ENCODE measurements at places on chromosomes 1 and 21.
A peak's percentile ranks its signal among the peaks of the same experiment; 100 is the strongest.

DNA sequence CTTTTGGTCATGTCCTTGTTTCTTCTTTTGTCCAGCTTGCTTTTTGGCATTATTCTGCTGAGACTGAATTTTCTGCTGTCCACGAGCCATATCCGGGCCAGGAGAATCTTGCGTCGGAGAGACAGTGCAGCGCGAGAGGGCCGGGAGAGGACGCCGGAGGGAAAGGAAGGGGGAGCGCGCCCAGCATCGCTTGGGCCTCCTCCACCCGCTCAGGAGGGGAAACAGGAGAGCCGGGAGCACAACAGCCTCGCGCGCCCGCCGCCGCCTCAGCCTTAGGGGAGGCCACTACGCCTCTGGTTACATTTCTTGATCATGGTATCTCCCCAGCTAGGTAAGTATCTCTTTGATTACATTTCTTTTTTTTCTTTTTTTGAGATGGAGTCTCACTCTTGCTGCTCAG lies 7.4 kb upstream of the DEGS1 start:
- no peak for DNase-seq

DNA sequence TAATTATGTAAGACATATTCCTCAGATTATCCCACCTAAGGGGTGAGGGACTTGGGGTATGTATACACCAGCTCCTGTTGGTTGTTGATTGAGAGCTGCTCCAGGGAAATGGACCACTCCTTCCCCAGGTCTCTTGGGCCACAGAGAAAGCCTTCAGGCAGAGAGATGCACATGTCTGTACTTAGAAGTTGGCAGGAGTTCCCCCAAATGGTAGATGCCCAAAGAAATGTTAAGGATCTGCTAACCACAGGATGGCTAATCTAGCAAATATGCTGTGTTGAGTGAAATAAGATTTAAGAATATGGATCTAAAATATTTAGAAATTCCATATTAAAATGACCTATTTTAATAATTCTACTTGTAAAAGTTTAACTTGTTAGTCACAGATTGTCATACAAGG lies 100.8 kb upstream of the DNAH14 start:
- no peak for DNase-seq

DNA sequence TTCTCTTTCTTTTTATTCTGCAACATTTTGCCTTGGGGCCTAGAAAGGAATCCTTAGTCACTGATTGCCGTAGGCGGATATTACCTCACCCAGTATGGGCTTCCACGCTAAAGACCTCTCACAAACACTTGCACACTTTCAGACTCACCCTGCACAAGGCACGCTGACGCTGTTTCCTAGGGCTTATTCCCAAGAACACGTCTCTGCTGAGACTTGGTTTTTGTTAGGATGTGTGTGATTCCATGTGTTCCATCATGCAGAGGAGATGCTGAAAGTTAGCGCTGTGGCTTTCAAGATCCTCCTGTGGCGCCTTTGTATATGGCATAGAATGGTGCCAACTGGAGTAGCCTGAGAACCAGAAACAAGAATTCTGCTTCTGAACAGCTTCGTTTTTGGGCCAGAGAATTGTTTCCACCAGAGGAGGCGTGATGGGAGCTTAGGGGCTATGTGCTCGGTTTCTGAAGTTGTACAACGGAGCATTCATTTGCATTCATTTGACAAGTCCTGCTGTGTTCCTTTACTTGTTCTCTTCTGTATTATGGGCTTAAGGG lies 297.0 kb downstream of the DISC1 start:
- DNase-seq = no peak

DNA sequence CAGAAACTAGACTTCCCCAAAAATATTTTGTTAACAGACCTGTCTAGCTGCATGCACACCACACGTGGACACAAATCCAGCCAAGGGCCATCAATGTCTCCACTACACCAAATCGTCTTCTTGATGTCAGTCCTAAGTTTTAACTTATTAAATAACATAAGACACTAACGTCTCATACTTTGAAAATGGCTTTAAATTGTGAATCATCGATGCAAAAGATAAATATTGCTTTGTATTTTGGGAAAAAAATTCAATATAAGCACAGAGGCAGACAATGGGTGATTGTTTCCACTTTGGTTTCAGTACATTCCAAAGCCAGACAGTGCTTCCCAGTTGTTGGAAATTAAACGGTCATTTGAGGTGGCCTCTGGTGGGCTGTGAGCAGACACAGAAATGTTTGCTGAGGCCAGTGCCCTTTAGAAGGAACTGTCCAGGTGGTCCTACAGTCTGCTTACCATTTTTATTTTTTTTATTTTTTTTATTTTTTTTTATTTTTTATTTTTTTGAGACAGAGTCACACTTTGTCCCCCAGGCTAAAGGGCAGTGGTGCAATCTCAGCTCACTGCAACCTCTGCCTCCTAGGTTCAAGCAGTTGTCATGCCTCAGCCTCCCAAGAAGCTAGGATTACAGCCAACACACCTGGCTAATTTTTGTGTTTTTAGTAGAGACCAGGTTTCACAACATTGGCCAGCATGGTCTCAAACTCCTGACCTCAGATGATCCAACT lies 1.8 kb upstream of the KIAA2013 start:
- no peak for DNase-seq

GRCh38 chr1:150650193-150650592 lies 20.8 kb upstream of the ENSA start:
- no peak for DNase-seq

GRCh38 chr1:85137660-85138059 lies 63.2 kb downstream of the SYDE2 start:
- DNase-seq = no peak

DNA sequence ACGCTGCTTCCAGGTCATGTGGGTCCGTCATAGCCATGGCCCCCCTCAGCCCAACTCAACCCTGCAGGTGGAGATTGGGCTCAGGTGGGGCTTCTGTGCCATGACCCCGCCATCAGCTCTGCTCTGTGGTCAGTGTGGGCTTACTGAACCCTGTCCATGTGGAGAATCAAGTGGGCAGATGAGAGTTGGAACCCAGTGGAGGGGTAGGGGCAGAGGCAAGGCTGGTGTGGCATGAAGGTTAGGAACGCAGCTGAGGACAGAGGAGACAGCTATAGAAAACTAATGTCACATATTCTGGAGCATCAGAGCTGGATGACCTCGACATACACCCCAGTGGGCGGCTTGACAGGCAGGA lies 355.9 kb downstream of the PTPRU start:
- no peak for DNase-seq

- no peak for DNase-seq
These were observed 390.9 kb downstream of the KCNH1 start for GRCh38 chr1:210743038-210743437.

DNA sequence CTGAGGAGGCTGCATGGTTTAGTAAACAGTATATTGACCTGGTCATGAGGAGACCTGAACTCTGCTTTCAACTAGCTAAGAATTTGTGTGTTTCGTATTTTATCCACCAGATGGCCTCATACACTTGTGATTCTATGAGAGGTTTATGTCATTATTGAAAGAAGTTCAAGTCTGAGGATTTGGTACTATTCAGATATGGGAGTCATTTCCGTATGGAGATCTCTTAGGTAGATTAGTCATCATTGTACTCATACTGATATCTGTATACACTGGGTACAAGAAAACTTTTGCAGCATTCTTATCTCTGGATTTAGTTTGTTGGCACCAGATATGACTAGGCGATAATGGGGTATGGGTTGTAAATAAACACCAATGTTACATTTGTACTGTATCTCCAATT lies 26.6 kb downstream of the ATF6 start:
- DNase-seq = peak; percentile 62

- no peak for DNase-seq
These were observed 273.8 kb downstream of the PTBP2 start for GRCh38 chr1:96995351-96995750.

DNA sequence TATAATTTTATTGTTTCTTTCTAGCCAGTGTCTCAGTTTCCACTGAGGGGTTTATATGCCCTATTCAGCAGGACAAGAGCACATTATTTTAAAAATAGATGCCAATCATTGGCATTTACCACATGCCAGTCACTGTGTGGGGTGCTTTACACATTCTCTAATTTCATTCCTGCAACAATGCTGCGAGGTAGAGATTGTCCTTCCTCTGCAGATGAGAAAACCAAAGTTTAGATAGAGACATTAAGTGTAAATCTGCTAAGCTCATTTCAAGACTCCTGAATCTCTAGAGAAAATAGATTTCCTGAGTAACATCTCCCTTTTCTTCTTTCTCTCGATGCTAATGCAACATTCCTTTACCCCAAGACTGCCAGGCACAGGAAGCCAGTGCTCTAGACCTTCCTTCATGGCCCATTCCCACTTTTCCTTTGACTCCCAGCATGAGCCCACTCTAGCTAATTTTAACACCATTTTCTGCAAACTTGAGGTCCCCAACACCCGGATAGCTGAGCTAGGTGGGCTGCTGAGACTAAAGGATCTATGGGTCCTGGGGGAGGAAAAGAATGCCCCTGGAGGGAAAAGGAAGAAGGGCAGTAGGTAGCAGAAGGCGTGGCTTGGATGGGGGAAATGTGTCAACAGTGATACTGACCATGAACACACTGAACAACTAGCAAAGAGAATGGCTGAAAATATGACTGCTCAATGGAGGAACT lies 50.0 kb downstream of the SH3GLB1 start:
- no peak for DNase-seq

GRCh38 chr1:81606656-81607055 lies 194.1 kb upstream of the ADGRL2 start:
- DNase-seq = no peak

DNA sequence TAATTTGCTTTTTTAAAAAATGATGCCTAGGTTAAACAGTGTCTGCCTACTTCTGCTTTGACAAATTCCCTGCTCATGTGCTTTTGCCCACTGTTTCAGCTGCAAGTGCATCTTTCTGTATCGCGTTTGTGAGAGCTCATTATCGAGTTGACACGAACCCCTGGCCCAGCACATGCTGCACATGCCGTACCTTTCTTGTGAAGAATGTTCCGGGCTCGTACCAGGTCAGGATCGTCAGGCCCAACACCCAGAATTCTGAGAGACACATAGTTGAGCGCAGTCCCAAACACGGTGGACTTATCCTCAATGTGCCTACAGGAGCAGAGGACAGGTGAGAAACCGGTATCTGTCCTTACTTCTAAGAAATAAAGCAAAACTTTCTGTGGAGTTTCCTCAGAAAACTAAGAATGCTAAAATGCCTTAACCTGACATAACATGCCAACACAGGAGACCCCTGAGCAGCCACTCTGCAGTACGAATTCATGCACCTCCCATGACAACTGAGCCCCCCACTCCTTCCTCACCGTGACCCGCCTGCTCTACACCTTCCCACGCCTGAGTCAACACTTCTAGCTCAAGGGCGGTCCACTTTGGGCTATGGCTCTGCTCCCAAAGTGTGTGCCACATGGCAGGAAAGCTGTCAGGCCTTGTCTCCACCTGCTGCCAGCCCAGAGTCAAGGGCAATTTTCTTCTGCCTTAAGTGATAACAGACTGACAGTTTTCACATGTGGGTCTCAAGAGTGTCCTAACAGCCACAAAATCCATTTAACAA lies 6.7 kb downstream of the LSS start:
- DNase-seq = no peak

- no peak for DNase-seq
These were observed 375.7 kb upstream of the DAB1 start for GRCh38 chr1:57799490-57800115.

DNA sequence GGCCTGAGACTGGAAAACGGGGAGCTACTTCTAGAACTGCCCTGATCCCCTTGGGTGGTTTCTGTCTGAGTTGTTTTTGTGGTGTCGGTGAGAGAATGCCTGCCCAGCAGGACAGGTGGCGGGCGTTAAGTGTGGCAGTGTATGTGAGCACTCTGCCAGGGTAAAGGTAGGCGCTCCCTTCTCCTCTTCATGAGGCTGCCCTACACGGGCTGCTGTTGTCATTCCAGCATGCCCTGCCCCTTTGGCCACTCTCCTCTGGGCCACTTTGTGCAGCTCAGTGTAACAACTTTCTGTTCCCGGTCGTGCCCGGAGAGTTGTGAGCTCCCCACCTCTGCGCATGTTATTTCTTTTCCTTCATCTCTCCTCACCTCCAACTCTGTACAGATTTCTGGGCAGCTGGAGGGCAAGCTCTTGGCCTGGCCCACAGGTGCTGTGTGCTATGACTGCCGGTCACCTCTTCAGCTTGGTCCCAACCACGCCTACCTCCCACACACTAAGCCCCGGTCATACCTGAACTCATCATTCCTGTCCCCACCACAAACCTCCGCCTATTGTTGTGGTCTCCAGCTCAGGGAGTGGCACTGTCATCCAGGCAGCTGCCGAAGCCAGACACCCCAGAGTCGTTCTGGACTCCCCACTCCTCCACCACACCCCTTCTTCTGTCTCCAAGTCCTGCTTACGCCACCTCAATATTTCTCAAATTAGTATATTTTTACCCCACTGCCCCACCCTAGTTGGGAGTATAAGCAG lies 69.0 kb downstream of the GADD45A start:
- no peak for DNase-seq

GRCh38 chr21:45379171-45379900 lies 25.6 kb upstream of the COL18A1 start:
- DNase-seq = no peak

GRCh38 chr1:200253774-200254495 lies 155.9 kb downstream of the ZNF281 start:
- no peak for DNase-seq

DNA sequence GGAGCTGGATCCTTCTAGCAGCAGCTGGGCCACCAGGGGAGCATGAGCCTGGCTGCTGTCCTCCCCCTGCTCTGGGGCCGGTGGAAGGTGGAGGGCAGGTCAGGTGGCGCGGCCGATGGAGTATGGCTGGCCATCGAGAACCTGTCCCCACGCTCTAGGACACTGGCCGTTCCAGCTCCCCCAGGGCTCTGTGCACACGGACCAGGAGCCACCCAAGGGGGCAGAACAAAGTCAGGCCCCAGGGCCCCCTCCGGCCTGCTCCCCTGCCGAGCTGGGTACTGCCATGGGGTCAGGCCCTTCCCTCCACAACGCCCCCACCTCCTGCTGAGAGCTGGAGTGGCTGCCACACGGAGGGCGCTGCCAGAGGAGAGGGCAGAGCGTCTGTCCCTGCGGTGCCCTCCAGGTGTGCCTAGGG lies 4.5 kb upstream of the PLCH2 start:
- DNase-seq = no peak

DNA sequence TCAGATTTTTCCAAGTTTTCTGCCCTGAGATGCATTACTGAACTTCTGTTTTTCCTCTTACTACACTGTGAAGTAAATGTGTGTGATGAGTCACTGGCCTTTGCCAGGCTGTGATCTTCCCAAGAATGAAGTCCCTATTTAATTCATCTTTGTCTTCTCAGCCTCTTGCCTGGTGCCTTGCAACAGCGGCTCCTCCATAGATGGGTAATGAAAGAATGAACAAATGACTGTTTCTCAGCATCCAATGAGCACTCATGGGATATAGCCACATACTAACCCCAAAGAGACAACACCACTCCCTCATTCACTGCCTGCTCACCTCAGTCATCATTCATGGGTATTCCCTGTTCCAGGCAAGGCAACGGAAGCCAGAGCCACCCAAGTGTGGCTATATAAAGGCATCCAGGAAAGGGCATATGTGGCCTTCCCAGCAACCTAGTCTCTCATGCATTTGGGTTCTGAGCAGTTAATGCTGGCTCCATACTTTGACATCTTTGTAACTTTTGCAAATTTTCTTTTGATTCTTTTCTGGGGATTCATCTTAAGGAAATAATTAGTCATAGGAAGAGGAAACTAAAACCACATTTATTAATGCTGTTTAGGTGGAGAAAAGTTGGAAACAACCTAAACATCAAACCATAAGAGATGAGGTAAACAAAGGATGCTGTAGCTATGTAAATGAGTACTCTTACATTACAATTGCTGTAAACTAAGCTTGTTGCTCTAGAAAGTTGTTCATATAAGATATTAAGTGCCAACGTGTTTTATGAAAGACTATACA lies 71.9 kb downstream of the HIVEP3 start:
- no peak for DNase-seq

- no peak for DNase-seq
These were observed 157.2 kb upstream of the UBE2U start for GRCh38 chr1:64046243-64046642.

- no peak for DNase-seq
These were observed 100.7 kb upstream of the SLC25A33 start for GRCh38 chr1:9438431-9439073.
